ENCODE measurements at places on chromosomes 5 and 9.

GRCh38 chr9:35341585-35341984 lies 148.3 kb upstream of the RUSC2 start:
- peak; percentile 69 for DNase-seq

GRCh38 chr5:125152461-125153189 lies 406.2 kb upstream of the ZNF608 start:
- DNase-seq = no peak

DNA sequence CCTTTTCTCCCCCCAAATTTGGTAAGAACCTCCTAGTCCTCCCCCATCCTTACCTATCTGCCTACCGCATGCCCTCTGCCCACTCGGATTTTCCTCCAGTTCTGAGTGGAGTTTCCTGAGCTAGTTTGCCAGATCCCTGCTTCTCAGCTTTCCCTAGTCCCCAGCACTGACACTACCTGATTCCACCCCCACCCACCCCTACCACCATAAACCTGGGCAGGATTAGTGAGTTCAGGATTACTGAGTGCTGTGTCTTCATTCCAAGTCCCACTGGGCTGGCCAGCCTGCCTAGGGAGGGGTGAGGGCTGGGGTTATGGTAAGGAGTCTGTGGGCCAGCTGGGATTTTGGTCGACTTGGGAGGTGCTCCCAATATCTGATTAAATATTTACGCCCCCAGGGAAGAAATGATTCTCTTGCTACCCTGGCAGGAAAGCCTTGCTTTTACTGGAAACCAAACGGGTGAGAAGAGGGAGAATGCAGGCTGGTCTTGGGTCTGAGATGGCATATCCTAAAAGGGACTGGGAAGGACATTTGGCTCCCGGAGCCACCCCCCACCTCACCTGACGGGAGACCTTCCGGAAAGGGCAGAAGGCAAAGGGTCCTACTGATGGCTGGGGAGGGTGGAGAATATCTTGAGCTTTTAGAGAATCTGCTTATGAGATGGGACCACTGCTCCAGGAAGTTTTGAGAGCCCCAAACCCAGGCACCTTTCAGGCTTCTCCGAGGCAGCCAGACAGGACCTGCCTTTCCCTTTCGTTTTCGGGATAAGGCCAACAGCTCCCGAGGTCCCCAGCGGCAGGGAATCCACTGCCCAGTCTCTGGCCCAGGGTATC lies 3.7 kb downstream of the PITX1 start:
- no peak for DNase-seq

DNA sequence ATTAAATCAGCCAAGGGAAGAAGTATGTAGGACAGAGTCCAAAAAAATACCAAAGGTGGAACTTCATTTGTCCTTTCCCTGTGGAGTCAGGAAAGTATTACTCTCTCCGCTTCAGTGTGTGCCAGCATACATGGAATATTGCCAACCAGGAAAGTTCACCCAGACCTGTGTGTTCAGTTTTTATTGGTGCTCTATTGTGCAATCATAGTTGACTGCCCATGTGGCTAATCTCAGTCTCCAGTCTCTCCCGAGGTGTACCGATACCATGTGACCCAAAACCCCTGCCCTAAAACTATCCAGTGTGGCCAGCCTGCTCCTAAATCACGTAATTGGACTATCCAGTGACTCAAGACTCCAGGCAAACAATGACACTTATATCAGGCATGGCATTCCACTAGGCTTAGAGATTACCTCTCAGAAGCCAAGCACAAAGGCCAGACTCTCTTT lies 38.8 kb downstream of the NFX1 start:
- no peak for DNase-seq

- no peak for DNase-seq
Measured at GRCh38 chr9:12784461-12785259, 9.8 kb downstream of the LURAP1L start.

- no peak for DNase-seq
Measured at GRCh38 chr9:98923451-98924123, 20.1 kb upstream of the COL15A1 start.

- DNase-seq = no peak
Measured at GRCh38 chr9:135914921-135915320, 7.6 kb upstream of the CAMSAP1 start.

DNA sequence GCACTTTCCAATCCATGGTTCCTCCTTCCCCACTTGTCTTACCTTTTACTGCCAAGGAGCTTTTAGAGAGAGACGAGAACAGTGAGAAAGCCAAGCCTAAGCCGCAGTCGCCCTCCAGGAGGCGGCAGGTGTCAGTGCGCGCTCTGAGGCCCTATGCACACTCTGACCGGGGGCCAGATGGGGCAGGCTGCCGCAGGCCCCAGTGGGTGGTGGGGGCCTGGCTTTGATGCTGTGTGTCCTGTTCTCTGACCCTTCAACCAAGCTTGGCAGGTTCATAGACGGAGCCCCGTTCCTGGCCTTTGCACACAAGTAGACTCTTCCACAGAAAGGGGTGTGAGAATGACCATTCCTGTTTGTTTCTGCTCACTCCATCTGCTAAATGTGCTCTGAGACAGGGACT lies 77.3 kb downstream of the WNK2 start:
- no peak for DNase-seq

DNA sequence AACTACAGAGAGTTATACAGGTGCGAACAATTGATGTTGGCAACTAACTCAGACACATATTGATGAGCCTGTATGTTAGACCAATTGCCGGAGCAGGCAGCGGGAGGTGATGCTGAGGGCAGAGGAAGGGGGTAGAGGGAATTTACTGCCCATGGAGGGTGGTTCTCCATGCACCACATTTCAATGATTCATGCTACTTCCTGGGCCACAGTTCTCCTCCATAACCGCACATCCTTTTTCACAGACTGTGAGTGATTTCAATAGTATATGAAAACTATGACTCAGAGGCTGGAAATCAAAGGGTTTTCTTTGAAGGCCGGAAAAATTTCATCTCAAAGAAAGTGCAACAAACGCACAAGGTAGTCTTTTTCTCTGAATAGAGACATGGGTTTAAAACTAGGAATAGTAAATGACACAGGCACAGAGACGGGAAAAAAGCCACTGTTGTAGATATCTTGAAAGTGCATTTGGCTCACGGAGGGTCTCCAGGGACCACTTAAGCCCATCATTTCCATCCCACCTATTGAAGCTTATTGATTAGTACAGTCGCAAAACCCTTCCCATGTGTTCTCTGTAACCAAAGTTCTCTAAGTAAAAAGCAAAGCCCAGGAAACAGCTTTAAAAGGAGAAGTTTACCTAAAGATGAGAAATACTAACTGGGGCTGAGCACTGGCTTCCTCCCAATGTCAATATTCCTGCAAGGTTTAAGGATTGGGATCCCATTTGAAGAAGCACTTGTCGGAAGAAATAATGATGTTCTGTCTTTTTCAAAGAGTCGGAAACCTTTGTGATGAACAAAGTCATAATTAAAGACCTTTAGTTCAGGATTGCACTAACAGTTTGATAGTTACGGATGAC lies 28.0 kb upstream of the ADAM19 start:
- no peak for DNase-seq

DNA sequence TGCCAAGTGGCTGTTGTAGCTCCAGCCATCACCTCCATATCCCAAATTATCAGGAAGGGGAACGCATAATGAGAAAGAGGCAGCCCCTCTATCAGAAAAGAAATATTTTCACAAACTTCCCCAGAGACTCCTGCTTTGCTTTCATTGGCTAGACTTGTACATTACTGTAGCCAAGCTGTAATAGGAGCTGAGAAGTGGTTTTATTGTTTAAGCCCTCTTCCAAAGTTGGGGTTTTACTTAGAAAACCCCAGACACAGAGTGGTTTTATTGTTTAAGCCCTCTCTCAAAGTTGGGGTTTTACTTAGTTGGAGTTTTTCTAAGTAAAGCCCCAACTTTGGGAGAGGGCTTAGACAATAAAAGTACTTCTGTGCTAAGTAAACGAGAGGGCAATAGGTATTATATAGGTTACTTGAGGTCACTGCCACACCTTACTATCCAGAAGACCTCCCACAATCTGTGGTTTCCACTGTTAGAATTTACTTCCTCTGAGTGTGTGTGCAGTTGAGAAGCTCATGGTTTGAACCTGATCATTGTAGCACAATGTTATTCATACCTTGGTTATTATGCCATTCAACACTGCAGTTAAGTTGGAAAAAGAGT lies 215.7 kb upstream of the OTULINL start:
- DNase-seq = no peak

GRCh38 chr5:120405286-120405864 lies 58.7 kb upstream of the PRR16 start:
- no peak for DNase-seq

- no peak for DNase-seq
Measured at GRCh38 chr5:68709239-68709638, 384.6 kb upstream of the SLC30A5 start.

DNA sequence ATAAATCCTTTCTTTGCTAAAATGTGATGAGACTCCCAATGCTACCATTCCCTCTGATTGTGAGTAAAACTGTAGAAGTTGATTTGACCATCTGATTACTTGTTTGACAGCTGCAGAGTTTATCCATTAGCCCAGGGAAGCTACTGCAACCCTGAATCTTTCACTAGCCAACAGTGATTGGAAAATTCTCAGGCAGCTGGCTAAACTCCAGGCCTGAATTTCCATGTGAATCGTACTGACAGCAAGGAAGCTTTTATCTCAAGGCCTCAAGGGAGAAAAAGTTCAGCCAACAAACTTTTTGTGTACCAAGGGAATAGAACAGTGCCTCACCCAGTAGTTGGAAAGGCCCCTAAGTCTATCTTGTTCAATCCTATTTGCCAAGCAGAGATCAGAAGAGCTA lies 246.7 kb upstream of the TRPM3 start:
- peak; percentile 0 for DNase-seq

DNA sequence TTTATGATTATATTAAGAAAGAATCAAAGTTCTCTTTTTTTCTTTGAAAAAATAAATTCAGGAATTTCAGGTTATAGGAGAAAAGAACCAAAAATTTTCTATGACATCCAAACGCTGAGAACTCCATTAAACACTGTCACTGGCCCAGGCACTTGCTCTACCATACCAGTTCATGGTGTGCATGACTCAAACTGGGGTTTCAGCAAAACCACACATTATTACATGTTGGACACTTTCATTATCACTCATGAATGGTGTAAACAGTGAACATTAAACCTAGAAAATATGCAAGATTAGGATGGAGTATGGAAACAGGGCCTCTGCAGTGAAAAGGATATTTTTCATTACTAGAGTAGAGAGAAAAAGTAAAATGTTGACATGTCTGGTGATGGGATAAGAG lies 369.9 kb upstream of the FAM174A start:
- no peak for DNase-seq

GRCh38 chr9:112125951-112126388 lies 49.1 kb downstream of the SUSD1 start:
- no peak for DNase-seq

DNA sequence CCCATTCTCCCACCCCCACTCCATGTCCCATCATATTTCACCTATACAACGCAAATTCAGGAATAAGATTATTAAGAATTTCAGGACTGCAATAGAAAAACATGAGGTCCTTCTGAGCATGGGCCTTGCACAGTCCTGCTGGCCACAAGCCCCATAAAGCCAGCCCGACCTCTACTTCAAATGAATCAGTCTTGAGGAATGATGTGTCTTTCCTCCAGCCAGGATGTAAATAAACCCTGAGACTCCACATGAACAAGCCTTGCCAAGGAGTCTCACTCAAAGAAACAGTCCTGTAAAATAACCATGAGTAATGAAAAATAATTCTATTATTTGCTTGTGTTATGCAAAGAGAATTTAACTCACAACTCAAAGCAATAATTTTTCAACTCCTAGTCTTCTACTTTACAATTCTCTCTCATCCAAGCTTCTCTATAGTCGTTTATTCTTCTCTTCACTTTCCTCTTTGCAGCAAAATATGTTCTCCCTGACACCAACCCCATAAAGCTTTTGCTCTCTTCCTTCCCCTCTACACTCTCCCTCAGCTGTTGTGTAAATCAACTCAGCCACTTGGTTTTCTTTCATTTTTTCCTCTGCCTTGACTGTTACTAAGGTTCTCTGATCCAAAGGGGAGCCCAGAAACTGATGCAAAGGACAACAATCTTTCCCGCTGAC lies 140.1 kb upstream of the MOCS2 start:
- DNase-seq = no peak

DNA sequence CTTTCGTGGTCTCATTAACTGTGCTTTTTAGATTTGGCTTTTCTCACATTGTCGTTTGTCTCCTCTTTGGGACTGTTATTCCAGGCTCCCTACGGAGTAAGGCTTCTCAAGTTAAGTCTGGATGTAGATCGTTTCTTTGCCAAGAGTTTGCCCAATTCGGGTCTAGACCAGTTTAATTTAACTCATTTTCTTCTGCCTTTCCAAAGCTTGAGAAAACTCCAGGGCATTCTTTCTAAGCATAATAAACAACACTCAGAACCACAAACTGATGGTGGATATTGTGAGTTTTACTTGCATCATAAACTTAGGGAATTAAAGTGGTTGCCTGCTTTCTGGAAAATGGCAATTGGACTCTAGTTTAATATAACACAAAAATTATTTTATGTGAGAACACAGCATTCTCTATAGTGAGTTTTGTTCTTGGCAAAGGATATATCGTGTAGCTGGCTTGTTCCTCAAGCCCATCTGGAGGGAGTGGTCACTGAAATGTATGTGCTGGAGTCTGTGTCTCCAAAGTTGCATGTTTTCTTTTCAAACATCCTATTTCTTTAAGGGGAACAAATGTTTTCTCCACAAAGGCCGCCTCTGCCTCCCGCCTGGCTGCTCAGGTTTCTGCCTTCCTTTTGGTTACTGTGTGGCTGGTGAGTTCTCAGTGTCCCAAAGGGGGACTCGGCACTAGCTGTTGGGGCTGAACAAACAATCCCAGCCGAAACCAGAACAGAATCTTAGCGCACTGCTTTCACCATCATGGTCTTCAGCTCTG lies 211.3 kb upstream of the FBN2 start:
- no peak for DNase-seq

DNA sequence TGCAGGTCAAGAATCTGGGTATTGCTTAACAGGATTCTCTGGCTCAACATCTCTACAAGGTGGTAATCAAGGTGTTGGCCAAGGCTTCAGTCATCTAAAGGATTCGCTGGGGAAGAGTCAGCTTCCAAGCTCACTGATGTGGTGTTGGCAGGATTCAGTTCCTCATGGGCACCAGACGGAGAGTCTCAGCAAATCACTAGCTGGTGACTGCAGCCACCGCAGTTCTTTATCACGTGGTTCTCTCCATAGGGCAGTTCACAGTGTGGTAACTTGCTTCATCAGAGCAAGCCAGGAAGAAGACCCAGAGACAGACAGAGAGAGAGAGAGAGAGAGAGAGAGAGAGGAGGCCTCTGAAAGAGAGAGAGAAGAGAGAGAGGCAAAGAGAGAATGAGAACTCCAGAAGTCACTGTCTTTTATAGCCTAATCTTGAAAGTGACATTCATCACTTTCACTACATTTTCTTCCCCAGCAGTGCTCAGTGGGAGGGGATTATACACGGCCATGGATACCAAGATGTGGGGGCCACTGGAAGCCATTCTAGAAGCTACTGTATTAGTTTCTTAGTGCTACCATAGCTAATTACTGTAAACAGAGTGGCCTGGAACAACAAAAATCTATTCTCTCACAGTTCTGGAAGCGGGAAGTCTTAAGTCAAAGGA lies 109.2 kb upstream of the SMIM23 start:
- DNase-seq = peak; percentile 6

DNA sequence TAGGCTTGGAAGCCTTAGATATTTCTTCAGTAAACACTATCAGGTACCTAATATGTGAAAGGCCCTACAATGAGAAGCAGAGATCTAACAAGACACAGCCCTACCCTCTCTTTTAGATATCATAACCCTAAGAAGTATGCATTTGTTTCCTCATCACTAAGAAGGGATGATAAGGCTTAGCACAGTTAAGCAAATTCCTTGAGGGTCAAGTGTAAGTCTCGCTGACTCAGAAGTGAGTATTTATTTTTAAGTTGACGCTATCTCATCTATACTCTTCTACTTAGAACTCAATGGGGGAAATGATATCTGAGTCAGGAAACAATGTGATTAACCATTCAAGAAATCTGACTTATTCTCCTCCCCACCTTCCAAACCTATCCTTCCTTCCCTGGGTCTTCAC lies 149.7 kb downstream of the ESM1 start:
- DNase-seq = no peak
